ENCODE measurements at places on chromosomes 11 and 22. TPM values are rescaled to one million over a fixed set of nuclear protein-coding genes. Genes with fewer than 3 reads are reported as not detected.

The CCDC87 gene
- total RNA-seq = 0.07 TPM

The CDC42EP1 gene
- total RNA-seq = 0.11 TPM

The PGA5 gene
- total RNA-seq = not detected

The HOATZ gene
- not detected for total RNA-seq

The SLC22A6 gene
- not detected for total RNA-seq

The ZNF280B gene
- 3.1 TPM for total RNA-seq

The OR8K3 gene
- total RNA-seq = not detected

The ARHGAP8 gene
- total RNA-seq = 0.52 TPM

The SLC22A8 gene
- not detected for total RNA-seq

The POU2AF1 gene
- total RNA-seq = 3.3 TPM

The SNRPD3 gene
- total RNA-seq = 116 TPM

The SCUBE2 gene
- 0.23 TPM for total RNA-seq

The KDM4D gene
- total RNA-seq = 0.39 TPM

The A4GALT gene
- not detected for total RNA-seq

The OR51G1 gene
- not detected for total RNA-seq

The TPH1 gene
- total RNA-seq = 0.39 TPM

The CCDC73 gene
- total RNA-seq = 0.11 TPM

The GAB4 gene
- total RNA-seq = not detected

The WNT11 gene
- total RNA-seq = not detected

Measured in T-helper 2 cell treated with Interferon-gamma antibody and Interleukin-4, amounts not matched to agents 100 ng/mL and 5 ng/mL, for 36 hours (primary cell).